IMR-90 (cell line): ENCODE measurements at places on chromosomes 7 and 10.

DNA sequence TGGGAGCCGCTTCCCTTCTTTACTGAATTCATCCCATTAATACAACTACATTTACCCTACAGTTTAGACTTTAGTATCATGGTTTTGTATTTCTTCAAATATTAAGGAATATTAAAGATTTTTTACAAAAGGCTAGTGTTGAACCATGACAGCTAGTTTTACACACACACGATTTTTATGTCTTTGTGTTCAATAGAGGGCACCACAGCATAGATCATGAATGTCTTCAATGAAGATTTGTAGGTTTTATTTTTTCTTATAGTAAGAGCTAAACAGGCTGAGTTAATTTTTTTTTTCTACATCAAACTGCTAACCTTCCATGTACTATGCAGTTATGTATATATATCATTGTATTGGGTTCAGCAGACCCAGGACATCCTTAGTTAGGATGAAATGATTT is 76.9 kb downstream of the SNX10 start:
- DNase-seq: peak; percentile 23

DNA sequence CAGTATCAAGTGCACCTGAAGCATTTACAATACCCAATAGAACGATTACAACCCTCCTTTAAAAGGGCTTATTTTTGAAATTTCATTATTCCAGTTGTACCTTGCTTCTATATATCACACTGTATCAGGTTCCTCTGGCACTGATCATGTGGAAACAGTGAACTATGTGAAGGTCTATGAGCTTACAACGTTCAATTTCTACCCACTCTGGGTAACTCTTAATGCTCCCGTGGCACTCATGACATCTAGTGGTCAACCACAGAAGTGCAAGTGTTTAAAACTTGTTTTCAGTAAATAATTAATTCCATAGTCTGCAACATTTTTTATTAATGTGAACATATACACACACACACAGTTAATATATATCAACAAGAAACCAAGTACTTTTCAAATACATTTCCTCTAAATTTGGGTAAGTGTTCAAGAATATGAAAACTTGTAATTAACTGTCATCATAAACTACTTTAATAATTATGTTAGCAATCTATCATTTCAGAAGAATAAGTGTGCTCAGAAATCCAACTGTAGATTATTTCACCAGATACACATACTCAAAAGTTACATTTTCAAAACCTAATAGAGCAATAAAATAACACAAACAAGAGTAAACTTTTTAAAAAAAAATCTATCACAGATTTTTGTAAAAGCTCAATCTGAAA is 61.0 kb downstream of the MPP7 start:
- DNase-seq: peak; percentile 70

DNA sequence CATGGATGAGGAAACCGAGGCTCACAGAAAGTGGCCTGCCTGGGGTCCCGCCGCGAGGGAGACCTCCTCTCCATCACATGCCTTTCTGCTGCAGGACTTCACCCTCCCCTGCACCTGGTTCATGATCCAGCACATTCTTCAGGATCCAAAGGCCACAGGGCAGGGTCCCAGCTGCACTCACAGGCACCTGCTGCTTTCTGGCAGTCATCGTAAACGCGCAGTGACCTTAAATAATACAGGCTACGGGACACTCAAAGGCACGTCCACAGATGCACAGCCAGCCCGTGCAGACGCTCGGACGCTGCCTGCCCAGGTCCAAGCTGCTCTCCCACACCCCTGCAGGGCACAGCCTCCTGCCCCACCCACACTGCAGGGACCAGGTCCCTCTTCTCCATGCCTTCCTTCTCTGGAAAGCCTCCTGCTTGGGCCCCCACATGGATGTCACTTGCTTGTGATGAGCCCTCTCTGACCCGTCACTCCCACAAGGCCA is 49.9 kb downstream of the CALML3 start:
- DNase-seq: no peak

DNA sequence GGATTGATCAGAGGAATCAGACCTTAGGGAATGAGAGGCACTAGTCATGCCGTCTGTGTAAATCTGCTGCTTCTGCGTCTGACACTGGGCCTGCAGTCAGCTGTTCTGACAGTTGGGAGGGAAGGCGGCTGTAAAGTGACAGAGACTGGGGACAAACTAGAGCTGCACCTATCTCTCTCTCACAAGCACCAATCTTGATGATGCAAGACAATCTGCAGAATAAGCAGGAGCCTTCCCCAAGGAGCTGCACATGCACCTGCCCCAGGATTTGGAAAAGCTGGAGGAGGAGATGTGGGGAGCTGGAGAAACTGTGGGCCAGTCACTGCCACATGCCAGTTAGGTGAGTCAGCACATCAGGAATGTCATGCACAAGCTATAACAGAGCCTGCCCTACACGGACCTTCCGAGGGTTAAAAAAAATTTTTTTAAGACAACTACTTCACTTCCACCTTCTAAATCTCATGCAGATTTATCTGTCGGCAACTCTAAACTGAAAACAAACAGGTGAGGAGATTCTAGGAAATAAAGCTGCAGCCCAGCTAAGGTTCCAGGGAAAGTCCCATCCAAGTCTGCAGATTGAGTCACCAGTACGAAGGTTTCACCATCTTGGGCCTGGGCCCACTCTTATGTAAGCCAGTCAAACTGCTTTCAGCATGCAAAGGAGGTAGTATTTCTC is 39.2 kb downstream of the ENO4 start:
- peak; percentile 89 for DNase-seq

- DNase-seq: peak; percentile 95
These were observed 39.2 kb downstream of the WBP1L start for GRCh38 chr10:102782673-102783551.

DNA sequence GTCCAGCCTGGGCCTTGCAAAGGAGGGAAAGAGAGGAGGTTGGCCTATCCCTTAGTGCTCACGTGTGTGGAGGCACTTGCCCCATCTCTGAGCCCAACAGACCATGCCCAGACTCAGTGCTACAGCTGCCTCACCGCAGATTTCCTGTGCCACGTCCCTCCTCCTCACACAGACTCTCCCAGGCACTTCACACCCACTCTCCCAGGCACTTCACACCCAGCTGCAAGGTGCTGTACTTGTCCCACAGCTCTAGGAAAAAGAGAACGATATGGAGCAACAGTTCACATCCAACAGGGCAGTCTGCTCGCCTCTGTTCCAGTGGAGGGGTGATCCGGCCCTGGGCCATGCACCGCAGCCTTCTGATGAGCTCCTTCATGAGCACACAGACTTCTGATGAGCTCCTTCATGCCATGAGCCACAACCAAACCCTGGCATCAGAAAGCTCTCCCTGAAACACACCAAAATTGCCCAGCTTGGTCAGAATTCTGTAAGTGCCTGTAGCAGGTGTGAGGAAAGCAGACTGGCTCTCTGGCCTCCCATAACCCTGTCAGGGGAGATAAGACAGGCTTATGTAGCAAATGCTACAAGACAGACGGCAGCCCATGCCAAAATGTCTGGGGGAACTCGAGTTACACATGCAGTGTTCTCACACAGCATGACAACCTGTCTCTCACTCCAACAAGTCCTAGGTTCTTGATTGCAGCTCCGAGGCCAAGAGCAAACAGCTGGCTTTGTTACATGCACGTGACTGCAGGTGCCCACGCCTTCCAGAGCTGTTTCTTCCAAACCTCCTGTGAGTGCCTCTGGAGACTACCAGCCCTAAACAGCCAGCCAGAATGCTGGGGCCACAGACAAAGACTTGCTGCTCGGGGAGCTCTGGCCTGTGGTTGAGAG is 348.5 kb downstream of the GRID1 start:
- no peak for DNase-seq

GRCh38 chr10:61900829-61901792 is at the start of gene ARID5B:
TSS of gene ARID5B (plus strand) at chr10:61901699. CDS start at chr10:61901710, 11 bp downstream.
- DNase-seq: peak; percentile 72

- no peak for DNase-seq
These were observed 123.0 kb downstream of the SH2D4B start for GRCh38 chr10:80660736-80661135.

DNA sequence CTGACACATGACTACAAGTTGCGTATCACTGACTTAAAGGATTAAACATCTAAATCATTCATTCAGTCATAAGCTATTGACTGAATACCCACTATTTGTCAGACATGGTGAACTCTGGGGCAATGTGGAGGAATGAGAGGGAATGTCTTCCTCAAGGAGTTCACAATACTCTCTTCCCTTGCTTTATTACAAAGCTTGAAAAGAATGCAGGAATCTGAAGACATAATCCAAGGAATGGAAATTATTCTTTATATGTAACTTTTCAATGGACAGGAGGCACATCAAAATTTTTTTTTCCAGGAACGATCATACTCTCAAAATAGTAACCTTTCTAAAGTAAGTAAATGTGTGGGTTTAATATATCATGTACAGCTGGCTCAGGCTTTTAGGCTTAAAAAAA is 111.9 kb downstream of the ATXN7L1 start:
- DNase-seq: no peak

DNA sequence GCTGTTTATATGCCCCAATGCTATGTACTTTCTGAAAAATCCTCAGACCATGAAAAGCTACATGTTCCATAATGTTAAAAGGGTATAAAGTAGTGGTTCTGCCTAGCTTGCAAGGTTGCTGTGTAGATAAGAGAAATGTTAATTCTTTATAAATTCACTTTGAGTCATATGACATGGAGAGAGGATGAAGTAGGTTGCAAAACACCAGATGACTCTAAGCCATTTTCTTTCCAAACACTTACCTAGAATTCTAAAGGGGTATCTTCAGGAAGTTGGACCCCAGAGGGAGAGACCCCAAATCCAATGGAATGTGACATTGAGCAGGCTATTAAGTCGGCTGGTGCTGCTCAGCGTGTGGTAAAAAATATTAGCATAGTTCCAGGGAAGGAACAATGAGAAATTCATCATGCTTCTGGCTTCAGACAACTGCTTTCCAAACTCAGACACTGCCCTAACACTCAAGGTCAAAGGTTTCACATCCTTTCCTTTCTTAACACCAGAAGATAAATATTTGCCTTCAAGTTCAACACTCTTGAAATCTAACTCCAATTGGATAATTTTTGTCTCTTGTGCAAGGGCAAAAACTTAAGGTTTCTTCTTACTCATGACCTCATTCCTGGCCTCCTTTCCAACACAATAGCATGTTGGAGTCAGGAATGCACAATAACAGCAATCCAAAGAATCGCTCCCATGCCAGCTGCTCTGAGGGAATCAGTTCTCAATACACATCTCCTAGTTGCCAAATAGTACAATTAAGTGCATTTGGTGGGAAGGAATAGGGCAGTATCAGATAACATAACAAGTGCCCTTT is 100.7 kb upstream of the AFAP1L2 start:
- DNase-seq: peak; percentile 91

DNA sequence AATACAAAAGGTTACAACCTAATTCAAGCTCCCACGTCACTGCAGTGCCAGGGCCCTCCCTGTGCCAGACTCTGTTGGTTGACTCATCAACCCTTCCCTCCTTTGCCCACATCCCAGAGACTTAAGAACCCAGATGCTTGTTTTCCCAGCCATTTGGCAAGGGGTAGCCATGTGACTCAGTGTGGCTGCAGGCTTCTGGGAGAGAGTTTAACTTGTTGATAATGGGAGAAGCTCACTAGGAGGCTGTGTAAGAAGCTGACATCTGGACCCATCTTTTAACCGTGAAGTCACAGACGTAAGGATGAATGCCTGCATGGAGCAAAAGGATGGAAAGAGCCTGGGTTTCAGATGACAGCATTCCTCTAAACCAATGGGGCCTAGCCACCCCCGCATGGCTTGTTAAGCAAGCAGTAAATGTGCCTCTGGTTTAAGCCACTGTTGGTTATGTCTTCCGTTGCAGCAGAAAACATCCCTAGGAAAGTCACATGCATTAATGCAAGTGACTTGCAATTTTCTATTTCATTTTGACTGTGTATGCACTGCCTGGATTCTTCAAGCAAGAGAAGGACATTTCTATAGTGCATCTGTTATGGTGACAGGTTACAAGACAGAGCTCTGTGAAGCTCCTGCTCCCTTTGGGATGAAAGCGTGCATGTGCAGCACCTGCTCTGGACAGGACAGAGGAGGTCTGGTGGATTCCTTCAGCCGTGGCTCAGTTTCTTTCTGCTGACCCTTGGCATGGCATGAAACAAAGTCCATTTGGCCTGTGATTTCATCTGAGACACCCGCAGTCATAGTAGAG is 57.5 kb upstream of the CREB5 start:
- DNase-seq: peak; percentile 99

GRCh38 chr10:114911052-114911711 is 26.8 kb upstream of the TRUB1 start:
- no peak for DNase-seq

GRCh38 chr10:49353895-49354566 is 41.9 kb downstream of the DRGX start:
- no peak for DNase-seq

- DNase-seq: peak; percentile 28
These were observed 537.1 kb upstream of the FOXK1 start for GRCh38 chr7:4144811-4145510.

GRCh38 chr10:49426490-49427360 is 30.8 kb upstream of the DRGX start:
- DNase-seq: no peak

DNA sequence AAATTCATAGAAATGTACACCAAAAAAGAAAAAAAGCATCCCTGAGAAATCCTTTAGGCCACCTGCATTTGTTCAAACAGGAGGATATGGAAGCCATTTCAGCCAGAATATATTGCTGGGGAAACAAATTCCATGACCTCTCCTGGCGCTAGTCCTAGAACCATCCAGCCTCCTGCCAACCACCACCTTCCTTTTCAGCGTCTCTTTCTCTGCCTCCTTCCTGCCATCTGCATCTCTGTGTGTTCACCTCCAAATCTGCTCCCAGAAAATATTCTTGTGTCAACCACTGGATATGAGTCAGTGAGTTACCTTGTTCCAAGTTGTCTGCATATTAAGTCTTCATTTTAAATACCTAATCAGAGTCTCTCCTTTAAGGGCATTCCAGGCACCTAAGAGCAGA is 50.6 kb upstream of the NPY start:
- no peak for DNase-seq

- DNase-seq: no peak
These were observed 102.9 kb downstream of the MPP7 start for GRCh38 chr10:28199941-28200340.

DNA sequence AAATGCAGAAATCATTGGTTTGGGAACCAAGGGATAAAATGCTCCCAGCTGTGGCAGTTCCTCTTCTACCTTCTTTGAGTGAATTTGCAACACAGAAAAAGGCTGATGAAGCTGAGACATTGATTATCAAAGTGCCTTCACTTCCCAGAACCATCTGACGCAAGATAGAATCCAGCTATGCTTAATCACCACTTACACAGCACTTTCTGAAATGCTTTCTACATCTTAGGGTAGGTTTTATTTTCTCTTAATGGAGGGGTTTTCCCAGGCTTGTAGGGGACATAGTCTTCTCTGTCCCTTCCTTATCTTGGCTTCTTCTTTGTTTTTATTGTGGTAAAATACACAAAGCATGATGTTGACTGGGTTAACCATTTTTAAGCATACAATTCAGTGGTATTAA is 332.6 kb upstream of the ZNF32 start:
- DNase-seq: peak; percentile 65

DNA sequence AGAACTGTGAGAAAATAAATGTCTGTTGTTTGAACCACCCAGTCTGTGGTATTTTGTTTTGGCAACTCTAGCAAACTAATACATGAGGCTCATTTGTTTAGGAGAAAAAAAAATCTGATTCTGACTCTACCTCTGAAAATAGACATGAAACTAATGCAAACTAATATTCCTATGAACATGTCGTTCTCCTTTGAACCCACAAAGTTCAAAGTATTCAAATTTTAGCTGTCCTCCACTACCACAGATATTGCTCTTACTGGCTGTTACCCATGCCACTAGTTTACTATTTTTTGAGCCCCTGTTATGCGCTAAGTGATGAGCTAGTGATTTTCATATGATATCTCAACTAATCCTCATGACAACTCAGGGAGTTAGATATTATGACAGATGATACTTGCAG is 58.8 kb upstream of the ZNF804B start:
- DNase-seq: no peak

- DNase-seq: peak; percentile 96
These were observed 51.1 kb upstream of the PPP1R3C start for GRCh38 chr10:91683975-91684374.
